GOT3 (cell line): ENCODE measurements at places on chromosomes 6 and 20.

DNA sequence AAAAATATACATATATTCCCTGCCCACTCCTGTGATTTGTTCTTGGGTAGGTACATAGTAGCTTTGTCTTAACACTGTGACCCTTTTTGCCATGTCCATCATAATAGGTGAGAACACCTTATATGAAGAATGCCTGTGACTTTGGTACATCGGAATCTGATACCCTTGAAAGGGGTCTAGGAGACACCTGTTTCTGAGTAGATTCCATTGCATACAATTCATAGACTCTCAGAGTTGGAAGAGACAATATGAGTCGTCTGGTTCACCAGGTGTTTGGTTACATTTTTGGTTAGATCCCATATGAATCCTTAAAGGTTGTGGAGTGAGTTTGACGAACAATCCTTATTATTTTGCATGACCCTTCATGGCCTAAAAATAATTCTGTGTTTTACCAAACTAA, 36.3 kb downstream of the RNF144B start:
- no peak for DNase-seq

DNA sequence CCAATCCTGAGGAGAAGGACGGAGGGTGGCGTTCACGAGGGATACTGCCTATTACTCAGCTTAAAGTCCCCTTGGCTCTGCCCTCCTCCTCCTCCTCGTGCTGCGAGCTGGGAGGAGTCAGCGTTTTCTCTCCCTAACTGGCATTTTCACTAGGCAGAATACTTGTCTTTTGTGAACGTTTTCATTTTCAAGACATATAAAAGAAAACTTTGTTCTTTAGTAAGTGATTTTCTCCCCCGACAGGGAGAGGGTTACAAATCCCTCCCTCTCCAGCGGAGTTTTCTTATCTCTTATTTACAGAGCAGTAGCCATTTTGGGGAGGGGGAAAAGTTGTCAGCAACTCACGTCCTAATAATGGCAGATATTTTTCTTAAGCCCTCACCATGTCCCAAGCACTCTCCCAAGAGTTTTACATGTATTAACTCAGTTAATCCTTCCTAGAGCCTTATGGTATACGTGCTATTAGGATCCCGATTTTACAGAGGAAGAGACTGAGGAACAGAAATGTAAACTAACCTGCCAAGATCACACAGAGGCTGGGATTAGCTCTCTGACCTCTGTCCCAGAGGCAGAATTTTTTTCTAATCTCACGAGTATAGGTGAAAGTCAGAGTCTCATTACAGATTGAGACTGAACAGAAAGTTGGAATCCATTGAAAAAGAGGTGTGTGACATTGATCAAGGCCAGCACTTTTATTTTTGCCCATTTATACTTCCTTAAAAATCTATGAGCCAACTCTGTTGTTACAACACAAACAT, 30.0 kb upstream of the ZNF217 start:
- no peak for DNase-seq

DNA sequence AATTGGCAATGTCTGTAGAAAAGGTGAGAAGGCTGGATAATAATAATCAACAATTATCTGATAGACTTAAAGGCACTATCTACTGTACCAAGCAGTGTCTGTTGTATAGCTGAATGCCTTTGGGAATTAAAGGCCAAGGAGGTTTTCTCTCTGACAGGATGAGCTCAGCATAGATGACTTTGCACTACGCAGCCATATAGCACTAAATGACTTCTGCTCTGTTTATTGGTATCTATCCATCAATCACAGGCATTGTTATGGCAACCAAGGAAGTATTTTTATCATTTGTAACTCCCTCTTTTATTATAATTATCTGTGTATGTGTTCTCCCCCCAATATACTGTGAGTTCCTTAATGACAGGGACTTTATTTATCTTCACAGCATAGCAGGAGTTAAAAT, 654.3 kb downstream of the PHF3 start:
- DNase-seq: no peak

- DNase-seq: no peak
Measured at GRCh38 chr6:145026267-145026679, 709.0 kb downstream of the EPM2A start.

- DNase-seq: no peak
Measured at GRCh38 chr6:31780507-31781243, 3.5 kb upstream of the VWA7 start.

DNA sequence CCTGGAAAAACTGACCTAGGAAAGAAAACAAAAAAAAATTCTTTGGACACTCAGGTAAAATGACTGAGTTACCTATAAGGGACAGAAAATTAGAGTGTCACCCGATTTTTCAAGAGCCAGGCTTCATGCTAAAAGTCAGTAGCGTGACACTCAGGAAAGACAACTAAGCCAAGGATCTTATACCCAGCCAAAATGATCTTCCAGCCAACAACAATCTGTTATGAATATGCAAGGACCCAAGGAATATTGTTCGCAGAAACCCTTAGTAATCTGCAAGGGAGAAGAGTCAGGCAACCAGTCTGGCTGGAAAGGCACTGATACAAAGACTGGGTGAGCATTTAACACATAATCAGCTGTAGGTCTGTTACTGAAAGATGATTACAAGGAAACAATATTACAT, 203.6 kb downstream of the GMPR start:
- DNase-seq: no peak

DNA sequence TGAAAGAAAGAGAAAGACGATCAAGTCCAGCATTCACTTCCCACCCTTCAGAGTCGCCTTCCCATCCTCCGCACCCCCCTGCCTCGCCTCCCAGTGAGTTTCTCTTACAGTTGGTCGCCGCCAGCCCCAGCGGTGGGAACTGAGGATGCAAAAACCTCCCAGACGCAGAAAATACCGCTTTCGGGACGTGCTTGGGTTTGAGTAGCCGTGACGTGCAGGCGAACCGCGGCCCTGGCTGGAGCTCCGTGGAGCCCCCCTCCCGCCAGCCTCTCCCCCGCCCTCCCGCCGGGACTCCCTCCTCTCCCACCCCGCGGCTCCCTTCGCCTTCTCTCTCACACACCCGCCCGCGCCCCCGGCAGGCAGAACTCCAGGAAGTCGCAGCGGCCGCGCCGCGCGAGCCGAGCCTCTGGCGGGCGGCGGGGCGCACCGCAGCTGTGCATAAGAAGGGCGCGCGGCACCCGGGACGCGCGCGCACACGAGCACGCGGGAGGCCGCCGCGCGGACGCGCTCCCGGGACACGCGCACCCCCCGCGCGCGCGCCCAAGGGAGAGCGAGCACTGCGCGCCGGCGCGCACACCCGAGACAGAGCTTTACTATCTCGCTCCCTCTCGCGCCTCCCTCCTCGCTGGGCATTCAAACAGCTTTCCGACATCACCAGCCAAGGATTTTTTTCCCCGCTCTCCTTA, at the start of gene ADGRB3:
Gene ADGRB3, plus strand, starts transcription at position 557 of the 686 bp plus-strand sequence. CDS start 3,394 bp downstream, outside the sequence.
- no peak for DNase-seq

DNA sequence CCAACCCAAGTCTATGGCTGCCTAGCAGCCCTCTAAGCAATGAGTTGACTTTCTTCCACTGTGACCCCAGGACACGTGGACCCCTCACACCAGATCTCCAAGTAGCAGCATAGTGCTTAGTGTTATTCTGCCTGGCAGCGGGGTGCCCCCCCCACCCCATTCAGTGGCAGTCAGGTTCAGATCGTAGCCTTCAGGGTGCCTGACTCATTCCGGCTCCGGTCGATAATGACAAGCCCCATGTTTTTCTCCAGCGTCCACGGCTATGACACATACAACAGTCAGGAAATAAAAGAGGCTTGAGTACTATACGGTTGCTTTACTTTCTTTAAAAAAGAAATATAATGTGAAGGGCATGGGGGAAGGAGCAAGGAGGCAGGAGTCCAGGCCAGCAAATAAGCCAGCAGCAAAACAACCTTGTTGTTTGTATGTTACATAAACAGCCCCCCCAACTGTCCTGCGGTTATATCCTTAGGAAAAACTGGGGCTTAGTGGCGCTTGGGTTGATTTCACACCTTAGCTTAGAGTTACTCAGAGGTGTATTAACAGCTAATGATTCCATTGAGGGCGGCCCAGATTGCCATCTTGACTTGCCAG, 23.1 kb downstream of the GNAS start:
- no peak for DNase-seq

GRCh38 chr6:71460933-71461332, 172.3 kb downstream of the OGFRL1 start:
- no peak for DNase-seq

- DNase-seq: no peak
Measured at GRCh38 chr20:14093652-14094051, 98.3 kb downstream of the MACROD2 start.

- DNase-seq: no peak
Measured at GRCh38 chr20:42360621-42361020, 742.4 kb upstream of the CHD6 start.

DNA sequence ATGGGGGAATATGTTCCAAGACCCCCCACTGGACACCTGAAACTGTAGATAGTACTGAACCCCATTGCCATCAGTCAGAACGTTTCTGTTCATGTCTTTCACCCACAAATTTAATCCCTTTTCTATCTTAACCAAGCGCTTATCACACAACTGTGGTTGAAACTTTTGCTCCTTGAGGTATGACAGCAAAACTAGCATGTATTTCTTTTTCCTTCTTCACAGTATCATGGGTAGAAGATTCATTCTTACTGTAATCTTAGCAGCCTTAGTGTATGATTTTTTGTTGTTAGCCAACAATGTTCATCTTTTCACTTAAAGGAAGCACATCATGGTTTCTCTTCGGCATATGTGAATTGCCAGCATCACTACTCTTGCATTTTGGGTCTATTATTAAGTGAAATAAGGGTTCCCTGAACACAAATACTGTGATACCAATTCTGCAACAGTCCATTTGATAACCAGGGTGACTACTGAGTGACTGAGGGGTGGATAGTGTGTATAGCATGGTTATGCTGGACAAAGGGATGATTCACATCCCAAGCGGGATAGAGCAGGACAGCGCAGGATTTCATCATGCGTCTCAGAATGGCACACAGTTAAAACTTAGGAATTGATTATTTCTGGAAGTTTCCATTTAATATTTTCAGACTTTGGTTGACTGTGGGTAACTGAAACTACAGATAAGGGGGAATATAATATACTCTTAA, 41.8 kb downstream of the KCNS1 start:
- no peak for DNase-seq

GRCh38 chr6:43937236-43938177, 167.5 kb downstream of the VEGFA start:
- no peak for DNase-seq

GRCh38 chr20:6756693-6757595, 10.5 kb upstream of the BMP2 start:
- no peak for DNase-seq

DNA sequence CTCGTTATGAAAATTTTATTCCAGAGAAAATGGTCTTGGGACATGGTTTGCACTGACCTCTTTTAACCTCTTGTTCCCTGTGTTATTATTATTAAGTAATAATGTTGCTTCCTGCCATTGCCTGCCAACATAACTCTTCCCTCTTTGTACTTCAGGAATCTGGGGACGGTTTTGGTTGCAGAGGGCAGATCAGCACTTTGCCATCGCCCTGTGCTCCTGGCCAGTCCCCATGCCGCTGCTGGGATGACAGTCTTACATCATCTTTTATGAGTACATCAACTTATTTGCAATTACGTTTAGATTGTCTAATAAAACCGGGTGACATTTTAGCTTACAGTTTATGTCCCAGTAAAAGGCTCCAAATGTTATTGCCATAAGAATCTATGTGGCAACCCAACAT, 157.2 kb downstream of the CDH26 start:
- no peak for DNase-seq

DNA sequence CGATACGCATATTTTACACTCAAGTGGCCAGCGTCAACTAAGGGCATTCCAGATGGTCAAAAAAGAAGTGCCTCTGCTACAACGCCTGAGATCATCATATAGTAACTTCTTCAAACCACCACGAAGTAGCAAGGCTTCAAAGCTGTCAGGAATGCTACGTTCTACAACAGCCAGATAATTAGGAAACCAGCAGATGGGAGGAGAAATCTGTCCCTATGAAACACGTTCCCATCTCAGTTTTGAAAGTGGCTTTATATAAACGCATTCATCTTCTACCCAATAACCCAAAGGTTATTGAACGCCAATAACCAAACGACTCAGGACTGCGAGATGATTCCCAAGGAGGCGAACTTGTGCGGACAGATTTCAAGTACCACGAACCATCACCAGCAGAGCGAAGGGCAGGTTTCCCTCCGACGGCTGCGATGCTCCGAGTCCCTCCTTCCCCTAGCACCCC, 1.2 kb downstream of the ABHD12 start:
- DNase-seq: no peak

DNA sequence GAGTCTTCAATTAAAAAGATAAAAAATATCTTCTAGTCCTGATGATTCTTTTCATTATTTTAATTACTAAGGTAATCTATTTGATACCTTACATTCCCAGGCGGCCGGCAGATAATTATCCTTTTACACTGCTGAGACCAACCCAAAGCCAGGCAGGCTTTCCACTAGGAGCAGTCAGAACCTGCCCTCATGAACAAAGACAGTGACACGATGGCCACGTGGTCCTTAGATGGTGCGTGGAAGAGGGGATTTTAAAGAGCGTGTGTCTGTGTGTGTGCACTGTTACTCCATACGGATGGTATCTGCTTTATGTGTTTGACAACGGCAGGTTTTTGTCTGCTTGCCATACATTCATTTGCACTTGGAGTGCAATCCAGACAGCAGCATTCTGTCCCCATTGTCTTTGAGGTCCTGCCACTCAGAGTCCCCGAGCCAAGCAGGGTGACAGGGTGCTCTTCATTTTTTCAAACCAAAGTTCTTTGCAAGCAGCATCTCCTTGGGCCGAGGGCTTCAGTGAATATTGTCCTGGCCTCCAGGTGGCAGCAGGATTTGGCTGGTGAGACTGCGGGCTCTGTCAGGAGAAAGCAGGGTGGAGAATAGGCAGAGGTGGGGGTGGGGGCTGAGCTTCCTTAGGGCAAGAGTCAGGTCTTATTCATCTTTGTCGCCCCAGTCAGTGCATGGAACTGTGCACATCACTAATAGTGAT, 260.5 kb downstream of the NRN1 start:
- DNase-seq: no peak

DNA sequence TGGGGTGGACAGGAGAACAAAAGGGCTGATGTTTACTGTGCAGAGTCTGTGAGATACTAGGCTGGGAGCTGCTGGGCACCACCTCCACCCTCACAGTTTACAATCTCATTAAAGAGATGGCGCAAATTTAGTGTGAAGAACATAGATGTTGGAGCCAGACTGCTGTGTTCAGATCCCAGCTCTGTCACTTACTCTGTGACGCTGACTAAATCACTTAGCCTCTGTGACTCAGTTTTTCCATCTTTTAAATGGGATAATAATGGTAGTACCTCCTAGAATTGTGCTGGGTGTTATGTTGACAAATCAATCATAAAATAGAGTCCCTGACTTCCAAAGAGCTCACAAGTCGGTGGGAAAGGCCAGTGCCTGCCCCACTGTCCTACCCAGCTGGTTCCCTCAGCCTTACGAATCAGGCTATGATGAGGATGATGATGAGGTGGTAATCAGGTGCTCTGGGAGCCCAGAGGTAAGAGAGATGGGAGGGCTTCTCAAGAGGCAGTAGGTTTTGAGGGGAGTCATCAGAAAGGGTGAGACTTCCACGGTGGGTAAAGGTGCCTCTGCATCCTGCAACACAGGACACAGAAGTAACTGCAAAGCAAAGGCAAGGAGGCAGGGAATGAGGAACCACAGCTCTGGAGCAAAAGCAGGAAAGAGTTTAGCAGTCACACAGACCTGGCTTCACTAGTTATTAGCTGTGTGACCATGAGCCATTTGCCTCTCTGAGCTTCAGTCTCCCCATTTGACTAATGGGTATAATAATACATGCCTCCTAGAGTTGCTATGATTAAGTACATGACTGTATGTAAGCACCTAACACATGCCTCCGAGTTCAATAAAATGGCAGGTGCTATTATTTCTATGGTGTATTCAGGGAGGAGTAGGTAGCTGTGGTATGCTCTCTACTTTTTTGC, 8.9 kb downstream of the FYN start:
- no peak for DNase-seq

GRCh38 chr6:24149836-24150235, 23.8 kb downstream of the NRSN1 start:
- DNase-seq: no peak
